ENCODE measurements at places on chromosomes 13 and 19.

- DNase-seq, result no peak
Measured at GRCh38 chr13:90545070-90545840, 802.2 kb upstream of the MIR17HG start.

GRCh38 chr13:27821566-27821965 is 29.3 kb downstream of the GSX1 start:
- no peak for DNase-seq

- DNase-seq, result no peak
Measured at GRCh38 chr13:79621902-79622301, 140.9 kb downstream of the NDFIP2 start.

DNA sequence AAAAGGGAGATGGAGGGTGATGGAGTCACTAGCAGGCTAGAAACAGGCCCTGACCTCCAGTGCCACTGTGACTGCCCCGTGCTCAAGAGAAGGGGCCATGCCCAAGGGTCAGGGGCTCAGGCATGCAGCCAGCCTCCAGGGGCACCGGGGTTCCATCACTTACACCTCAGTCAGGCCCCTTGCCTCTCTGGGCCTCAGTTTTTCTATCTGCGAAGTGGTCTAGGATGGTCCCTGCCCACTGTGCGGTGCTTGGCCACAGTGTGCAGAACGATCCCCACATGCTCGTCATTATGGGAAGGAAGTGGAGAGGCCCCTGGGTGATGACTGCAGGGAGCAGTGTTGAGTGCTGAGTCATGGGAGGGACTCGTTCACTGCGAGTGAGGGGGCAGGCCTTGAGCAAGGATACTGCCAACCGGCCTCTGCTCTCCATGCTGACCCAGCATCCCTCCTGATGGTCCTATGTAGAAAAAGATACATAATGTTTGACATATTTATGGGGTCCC is 23.1 kb downstream of the TMED1 start:
- peak; percentile 20 for DNase-seq

Data from stimulated activated CD4-positive, alpha-beta T cell treated with anti-CD3 and anti-CD28 coated beads, TNF-alpha, amount 100 ng/mL, for 48 hours (primary cell).